Stimulated activated CD8-positive, alpha-beta memory T cell treated with anti-CD3 and anti-CD28 coated beads, Interleukin-7, amount 100 ng/mL, for 48 hours (primary cell): ENCODE measurements at places on chromosomes 3 and 15.

- DNase-seq = no peak
Observed at GRCh38 chr3:69997631-69998307, 1.8 kb upstream of the SAMMSON start.

DNA sequence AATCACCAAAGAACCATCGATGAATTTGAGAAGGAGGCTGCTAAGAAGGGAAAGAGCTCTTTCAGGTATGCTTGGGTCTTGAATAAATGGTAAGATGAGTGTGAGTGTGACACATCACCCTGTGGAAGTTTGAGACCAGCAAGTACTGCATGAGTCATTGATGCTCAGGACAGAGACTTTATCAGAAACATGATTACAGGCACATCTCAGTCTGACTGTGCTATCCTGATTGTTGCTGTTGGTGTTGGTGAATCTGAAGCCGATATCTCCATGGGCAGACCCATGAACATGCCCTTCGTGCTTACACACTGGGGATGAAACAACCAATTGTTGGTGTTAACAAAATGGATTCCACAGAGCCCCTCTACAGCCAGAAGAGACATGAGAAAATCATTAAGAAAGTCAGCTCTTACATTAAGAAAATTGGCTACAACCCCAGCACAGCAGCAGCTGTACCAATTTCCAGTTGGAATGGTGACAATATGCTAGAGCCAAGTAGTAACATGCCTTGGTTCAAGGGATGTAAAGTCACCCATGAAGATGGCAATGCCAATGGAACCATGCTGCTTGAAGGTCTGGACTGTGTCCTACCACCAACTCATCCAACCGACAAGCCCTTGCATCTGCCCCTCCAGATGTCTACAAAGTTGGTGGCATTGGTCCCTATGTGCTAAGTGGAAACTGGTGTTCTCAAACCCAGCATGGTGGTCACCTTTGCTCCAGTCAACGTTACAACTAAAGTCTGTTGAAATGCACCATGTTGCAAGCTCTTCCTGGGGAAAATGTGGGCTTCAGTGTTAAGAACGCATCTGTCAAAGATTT, 20.5 kb downstream of the TM4SF4 start:
- DNase-seq = no peak

GRCh38 chr3:35336601-35337000, 302.7 kb upstream of the ARPP21 start:
- DNase-seq = no peak

DNA sequence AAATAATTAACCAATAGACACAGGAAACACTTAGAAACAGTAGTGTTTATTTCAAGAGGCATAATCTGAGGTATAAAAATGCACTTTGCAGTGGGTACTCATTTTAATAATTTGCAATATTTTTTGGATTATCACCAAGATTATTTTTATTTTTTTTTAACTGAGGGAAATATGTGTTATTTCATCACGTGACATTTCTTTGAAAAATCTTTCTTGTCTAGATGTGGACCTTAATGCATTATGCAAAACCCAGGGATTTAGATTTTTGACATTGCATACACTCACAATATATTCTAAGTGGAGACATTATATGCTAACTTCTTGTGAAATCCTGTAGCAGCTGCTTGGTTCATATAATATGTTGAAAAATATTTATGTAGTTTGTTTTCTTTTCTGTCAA, 260.4 kb upstream of the MEIS2 start:
- no peak for DNase-seq

GRCh38 chr3:194483850-194484249, 3.0 kb downstream of the ATP13A3 start:
- no peak for DNase-seq

DNA sequence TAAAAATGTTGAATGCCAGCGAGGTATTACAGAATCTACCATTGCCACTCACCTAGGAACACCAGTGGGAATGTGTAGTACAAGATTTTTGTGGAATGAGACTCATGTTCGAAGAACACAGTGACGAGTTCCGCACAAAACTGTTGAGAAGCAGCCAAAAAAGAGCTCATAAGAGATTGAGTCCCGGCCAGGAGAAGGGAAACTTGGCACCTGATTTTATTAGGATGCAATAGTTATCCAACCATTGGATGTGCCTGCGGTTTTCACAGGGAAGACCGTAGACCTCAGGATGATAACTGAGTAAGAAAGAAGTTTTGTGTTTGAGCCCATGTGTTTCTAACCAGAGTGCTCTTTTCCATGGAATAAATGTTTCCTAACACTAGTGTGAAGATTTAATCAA, 88.9 kb downstream of the PTPRG start:
- DNase-seq = no peak

GRCh38 chr3:7271631-7272030, 410.7 kb downstream of the GRM7 start:
- DNase-seq = no peak

DNA sequence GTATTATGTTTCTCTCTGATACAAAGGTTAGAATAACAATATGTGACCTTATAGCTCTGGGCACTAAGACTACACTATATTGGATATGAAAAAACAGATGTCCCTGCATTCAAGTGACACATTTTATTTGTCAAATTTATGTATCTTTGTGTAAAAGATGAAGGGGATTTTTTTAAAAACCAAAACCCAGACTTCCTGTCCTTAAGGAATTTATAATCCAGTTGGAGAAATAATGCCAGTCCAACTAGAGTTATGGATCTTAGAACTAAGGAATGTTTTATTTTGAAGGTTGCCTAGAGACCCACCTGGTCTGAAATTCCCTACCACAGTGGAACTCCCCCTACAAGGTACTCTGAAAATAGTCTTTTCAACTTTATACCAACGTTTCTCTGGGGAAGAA, 33.3 kb upstream of the PIK3CB start:
- DNase-seq = no peak

DNA sequence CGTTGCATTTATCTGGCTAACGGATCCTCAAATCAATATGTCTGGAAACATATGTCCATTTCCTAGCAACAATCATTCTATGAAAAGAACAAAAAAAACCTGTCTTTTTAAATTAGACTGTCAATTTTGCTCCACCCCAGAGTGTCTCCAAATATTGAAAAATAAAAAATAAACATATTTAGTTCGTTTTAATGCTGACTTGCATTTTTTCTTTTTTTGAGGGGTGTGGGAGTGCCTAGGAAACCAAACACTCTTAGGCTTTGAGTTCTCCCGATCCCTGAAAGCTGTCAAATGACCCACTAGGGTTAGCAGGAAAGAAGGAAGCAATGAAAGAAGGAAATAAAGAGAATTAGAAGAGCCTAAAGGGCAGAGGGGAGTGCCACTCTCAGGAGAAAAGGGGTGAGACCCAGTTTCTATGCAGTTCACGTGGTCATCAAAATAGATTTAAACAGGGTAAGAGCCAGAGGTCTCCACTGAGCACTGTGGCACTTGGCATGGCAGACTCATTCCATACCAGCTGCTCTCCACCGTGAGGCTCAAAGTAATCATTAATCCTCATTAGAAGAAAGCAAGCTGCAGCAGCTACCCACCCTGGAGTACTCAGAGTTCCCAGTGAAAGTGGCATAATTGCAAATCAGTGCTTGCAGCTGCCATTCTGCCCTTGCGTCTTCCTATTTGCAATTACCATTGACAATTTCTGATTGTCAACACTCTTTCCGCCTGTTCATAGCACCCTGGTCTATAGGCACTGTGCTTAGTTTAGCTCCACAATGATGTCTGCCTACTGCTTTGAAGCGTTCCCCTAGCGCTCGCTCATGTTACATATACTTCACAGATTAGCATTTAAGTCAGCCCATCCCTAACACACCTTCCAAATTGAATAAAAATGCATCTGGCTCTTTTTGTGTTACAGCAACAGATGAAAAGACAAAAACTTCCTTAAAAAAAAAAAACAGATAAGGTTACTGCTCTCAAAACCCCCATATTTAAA, 32.3 kb downstream of the PDZRN3 start:
- no peak for DNase-seq

DNA sequence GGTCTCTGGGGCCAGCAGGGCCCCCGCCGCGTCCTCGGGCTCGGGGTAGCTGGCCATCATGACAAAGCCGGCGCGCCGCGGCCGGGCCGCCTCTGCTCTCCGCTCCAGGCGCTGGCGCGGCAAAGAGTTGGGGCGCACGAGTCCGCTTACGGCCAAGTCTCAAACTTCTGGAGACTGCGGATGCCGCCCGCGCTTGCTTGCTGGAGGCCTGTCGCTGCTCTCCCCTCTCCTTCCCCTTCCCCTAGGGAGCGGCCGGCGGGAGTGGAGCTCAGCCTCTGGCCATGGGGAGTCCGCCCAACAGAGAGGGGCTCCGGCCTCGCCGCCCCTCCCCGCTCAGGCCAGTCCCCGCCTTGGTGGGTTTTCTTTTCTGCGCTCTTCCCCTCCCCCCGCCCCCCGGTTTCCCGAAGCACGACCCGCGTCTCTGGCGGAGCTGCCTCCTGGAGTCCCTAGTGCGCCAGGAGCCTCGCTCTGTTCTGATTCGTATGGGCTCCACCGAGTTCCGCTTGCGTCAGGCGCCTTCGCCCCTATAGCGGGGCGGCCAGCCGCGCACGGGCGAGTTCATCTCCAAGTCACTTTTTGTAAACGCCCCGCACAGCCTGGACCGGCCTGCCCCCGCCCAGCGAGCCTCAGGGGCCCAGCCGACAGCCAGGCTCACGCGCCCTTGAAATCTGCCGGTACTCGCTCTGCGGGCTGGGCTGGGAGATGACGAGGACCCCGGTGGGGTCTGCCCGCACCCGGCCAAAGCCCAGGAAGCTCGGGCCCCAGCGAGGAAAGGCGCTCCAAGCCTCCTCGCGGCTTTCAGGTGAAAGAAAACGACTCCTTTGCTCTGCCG, at the start of the genes FOXL2 and FOXL2NB:
FOXL2 (minus strand) TSS at position 475 of the 832 bp plus-strand sequence; CDS start at position 60, 415 bp downstream.
FOXL2NB (plus strand) TSS at position 555 of the 832 bp plus-strand sequence; CDS start at position 703, 148 bp downstream.
- no peak for DNase-seq

- no peak for DNase-seq
Observed at GRCh38 chr3:31765871-31766270, 215.2 kb downstream of the OSBPL10 start.

- DNase-seq = no peak
Observed at GRCh38 chr15:66933932-66934867, 131.2 kb upstream of the SMAD3 start.

GRCh38 chr15:70262171-70262570, 164.5 kb upstream of the TLE3 start:
- no peak for DNase-seq
